ENCODE measurements at places on chromosomes 12 and 14.

DNA sequence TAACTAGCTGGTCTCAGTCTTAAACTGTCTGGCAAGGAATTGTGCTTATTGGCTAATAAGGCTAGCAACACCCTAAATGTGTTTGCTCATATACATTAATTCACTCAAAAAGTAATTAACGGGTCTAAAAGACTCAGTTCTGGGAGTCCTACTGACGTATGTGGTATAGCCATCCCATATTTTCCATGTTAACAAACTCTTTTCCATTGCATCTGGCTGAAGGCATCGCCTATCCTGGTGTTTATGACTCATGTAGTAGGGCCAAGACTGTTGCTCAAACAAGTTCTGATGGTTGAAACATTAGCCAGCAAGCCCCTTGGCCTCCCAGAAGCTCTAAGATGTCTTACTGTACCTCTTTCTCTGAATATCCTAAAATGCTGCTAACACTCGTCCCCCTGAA, 98.5 kb downstream of the PHLDA1 start:
- no peak for DNase-seq

DNA sequence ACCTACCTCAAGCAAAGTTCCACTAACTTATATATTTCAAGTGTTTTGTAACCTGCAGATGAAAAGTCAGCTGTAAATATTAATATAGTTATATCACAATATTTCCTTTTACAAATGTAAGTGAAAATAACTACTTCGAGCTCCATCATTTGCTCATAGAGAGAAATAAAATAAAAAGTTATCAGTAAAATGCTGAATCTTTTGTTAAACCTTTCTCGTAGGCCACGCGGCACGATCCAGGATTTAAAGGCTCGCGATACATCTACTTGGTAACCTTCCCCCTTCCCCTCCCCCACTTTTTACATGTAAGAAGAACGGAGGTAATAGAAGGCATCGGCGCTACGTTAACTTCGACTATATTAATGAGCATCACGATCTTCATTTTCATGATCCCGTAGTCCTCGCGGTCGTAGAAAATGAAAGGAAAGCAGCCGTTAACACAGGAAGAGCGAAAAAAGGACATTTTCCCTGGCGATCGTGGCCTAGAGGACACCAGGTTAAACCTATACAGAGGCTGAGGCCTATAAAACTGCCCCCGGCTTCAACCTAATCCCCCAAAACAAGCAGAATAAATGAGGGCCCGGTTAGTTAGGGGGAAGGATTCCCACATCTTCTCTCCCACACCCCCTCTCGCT, 508 bp downstream of the HNRNPC start:
- DNase-seq: no peak

- no peak for DNase-seq
Observed at GRCh38 chr14:101398011-101398410, 163.3 kb upstream of the DIO3 start.

DNA sequence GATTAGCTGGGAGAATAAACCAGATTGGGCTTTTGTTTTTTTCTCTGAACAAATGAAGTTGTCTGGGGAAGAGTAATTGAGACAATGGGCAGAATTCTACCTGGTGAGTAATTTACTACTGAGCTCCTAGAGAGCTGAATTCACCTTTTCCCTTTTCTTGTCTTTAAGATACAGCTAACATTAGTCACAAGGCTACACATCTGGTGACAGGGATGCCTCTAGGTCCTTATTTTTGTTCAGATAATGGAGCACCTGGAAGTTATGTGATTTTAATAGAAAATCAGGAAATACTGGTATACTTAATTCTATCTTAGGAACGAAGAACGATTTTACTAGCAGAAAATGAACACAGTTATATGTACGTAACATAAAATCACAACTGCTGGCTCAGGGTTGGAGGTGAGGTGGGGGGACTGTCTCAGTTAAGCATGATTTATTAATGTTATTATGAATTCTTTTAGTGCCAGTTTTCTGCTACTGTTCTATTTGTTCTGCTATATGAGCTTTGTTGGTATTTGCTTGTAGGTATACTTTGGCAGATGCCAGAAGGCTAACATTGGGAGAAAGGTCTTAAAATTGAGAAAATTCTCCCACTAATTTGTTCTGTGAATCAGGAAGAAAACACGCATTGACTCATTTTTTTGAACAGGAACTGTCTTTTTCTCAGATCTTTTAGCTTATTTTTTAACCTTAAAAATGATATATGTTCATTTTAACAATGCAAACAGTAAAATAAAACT, 482.7 kb upstream of the RGS6 start:
- DNase-seq: no peak

GRCh38 chr12:71208053-71208685, 50.4 kb upstream of the TSPAN8 start:
- no peak for DNase-seq

DNA sequence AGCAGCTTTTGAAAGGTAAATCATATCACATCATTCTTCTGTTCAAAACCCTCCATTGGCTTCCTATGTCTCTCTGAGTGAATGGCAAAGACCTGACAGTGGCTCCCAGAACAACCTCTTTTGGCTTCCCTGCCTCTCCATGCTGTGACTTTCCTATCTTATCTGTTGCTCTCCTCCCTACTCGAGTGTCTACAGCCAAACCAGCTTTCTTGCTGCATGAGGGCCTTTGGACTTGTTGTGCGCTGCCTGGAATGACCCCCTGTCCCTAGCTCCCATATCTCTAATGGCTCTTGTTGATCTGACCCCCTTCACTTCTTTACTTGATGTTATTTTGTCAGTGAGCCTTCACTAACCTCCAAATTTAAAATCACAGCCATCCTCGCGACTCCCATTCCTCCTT, 2.5 kb downstream of the SYNE2 start:
- no peak for DNase-seq

DNA sequence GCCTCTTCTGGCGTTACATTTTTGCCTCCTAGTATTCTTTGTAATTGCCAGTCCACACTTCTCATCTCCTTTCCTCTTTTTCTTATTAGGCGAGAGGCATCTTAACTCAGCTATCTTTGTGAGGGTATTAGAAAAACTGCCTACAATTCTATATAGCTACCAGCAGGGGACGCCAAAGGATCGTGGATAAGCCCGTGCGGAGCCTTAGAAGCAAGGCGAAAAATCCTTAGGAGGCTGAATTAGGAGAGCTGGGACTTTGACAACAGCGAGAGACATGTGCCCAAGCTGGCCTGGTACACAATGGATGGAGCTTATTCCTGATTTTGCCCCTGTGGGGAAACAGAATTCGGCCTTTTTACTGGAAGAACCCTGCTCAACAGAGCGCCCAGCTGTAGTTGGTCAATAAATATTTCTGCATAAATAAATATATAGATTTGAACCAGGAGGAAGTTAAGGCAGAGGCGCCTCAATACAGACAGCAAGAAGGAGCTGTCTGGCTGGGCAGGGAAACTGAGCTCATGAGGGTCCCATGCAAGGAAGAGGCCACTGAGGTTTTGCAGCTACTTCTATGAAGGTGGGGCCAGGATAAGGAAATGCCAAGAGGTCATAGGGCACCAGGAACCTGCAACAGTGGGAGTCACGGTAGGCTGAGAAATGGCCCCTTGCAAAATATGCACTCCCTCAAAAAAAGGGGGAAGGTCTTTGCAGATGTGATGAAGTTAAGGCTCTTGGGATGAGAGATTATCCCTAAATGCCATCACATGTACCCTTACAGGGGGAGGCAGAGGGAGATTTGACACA, 14.6 kb upstream of the RBM19 start:
- no peak for DNase-seq

DNA sequence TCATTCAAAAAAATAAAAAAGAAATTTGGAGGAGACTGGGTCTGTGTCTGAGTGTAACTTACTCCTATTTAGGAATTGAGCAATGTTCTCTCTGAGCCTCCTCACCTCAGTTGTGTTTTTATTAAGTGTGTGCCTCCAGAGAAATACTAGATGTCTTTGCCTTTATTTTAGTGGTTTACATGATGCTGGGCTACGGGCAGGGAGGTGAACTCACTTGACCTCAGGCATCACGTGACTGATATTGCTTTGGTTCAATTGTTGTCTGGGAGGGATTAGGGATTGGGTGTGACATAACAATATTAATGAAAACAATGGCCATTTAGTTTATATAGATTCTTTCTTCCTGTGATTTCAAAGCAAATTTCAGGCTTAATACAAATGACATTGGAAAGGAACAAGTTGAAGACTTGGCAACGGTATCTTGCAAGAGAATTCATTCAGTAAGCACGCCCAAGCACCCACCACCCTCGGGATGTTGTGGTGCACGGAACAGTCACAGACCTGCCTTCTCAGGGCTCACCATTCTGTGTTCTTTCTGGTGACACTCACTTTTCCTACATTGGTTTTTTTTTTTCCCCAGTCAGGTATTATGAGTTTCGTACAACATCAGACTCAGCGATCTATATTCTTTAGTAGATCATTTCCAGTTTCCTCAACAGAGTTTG, 77.5 kb downstream of the BMP4 start:
- DNase-seq: no peak

- DNase-seq: no peak
Observed at GRCh38 chr12:89475203-89475990, 49.2 kb downstream of the GALNT4 start.

DNA sequence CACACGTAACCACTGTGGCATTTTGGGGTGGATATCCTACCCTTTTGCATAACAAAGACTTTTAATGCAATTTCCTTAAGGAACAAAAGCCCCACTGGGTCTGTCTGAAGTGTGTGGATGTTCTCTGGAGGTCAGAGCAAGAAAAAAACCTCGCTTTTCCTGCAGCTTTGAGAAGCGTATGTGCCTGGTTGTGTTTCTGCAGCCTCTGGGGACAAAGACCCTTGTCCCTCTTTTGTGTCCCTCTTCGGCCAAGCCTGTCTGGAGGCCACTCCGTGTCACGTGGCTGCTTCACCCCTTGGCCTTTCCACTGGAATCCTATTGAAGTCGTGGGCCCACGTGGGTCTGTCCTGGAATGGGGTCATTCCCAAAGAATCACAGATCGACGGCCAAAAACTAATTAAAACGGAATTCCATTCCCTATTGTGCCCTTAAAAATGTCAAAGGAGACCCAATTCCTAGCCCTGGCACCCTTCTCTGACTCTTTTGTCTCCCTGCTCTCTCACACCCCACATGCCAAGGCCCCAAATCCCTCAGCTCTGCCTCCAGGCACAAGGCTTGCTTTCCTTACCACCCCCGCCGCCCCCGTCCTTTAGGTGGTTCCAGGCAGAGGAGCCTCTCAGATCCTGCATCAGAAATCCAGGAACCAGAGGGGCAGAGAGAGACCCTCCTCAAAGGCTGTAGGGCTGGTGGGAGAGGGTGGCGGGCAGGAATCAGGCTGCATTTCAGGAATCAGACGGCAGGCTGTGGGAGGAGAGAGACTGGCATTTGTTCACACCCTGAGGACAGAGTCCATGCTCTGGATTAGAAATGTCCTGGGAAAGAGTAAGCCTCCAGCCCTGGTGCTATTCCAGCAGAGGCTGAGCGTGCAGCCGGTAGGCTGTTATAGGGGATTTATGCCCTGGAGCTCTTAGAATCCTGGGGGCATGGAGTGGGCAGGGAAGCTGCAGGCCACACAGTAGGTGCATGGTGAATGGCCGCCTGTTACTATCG, 12.6 kb upstream of the CYP46A1 start:
- DNase-seq: no peak

- DNase-seq: no peak
Observed at GRCh38 chr14:23206422-23207145, 23.1 kb upstream of the SLC7A8 start.

DNA sequence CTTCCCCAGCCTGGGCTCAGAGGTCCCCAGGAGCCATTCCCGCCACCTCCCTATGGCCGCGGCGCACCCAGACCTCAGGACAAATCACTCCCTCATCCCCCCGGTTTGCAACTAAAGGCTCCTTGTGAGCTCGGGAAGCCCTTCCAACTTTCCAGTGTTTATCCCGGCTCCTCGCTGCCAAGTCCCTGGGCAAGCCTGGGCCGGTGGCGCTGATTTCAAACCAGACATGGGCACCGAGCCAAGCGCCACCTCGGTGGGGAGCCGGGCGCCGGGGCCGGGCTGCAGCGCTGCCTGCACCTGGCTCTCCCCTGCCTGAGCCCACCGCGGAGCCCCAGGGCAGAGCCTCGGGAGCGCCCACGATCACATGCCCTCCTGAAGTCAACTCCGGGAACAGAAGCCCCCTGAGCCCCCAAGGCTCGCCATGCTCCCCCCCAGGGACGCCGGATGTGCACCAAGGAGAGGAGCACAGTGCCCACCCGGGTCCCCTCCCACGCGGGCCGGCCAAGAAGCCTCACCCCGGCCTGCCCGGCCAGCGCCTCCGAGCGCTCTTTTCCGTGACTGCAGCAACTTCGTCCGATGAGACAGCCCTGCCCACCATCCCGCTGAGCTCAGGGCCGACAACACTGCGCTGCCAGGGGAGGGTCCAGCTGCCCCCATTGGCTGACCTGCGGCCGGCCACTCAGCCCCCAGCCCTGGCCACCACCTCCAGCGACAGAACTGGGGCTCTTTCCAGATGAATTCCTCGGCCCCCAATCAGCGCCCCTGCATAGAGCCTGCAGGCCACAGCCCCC, 50.0 kb downstream of the NCOR2 start:
- no peak for DNase-seq

GRCh38 chr12:7638064-7638759, 27.5 kb downstream of the APOBEC1 start:
- DNase-seq: no peak

- no peak for DNase-seq
Observed at GRCh38 chr12:45944771-45945170, 45.6 kb downstream of the SCAF11 start.

DNA sequence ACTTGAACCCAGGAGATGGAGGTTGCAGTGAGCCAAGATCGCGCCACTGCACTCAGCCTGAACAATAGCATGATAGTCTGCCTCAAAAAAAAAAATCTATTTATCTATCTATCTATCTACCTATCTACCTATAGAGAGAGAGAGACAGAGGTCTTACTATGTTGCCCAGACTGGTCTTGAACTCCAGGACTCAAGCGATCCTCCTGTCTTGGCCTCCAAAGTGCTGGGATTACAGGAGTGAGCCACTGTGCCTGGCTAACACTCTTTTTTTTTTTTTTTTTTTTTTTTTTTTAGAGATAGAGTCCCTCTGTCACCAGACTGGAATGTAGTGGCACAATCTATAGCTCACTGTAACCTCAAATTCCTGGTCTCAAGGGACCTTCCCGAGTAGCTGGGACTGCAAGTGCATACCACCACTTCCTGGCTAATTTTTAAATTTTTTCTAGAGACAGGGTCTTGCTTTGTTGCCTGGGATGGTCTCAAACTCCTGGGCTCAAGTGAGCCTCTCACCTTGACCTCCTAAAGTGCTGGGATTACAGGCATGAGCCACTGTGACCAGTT, 1.9 kb downstream of the FAM186A start:
- no peak for DNase-seq

GRCh38 chr14:40345334-40345733, 913.1 kb upstream of the FBXO33 start:
- DNase-seq: no peak

- no peak for DNase-seq
Observed at GRCh38 chr12:107311682-107312081, 218.3 kb upstream of the CRY1 start.

DNA sequence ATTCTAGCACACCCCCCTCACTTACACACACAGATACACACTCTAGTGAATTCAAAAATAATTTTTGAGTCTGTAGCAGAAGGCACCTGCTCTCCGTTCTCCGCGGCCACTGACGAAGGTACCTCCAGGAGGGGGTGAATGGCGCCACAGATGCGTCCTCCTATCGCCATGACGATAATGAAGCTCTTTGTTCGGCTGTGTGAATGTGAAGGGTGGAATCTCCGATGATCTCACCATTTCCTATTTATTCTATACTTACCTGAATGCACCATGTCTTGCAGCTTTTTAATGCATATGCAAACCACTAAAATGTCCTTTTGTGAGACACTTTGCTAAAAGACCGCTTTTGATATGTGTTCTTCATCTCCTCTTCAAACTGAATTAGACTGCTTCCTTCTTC, 162.7 kb downstream of the EGLN3 start:
- DNase-seq: no peak

GRCh38 chr14:101464310-101464983, 96.8 kb upstream of the DIO3 start:
- DNase-seq: no peak

Data from stimulated activated CD4-positive, alpha-beta T cell treated with anti-CD3 and anti-CD28 coated beads, Interleukin-15, amount 100 ng/mL, for 1 hour (primary cell).